ENCODE measurements at places on chromosomes 12 and 14.

- DNase-seq, result no peak
Observed at GRCh38 chr12:69425417-69425816, 44.8 kb upstream of the FRS2 start.

DNA sequence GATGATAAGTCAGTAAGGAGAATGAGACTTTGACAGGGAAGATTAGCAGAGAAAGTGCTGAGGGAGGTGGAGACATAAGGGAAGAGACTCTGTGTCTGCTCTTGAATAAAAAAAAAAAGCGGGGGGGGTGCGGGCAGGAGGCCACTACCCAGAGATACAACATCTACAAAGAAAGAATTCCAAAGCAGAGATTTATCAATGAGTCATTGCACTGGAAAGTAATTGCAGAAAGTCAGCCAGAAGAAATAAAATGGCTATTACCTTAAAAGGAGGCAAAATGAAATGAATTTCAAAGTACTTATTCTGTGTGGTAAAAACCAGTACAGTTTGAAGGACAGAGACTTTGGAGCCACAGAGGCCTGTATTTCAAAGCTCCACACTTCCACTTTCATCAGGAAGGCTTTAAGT is 267.1 kb upstream of the PRKD1 start:
- DNase-seq, result no peak

GRCh38 chr12:132389526-132390286 is 60.3 kb upstream of the GALNT9 start:
- DNase-seq, result no peak

DNA sequence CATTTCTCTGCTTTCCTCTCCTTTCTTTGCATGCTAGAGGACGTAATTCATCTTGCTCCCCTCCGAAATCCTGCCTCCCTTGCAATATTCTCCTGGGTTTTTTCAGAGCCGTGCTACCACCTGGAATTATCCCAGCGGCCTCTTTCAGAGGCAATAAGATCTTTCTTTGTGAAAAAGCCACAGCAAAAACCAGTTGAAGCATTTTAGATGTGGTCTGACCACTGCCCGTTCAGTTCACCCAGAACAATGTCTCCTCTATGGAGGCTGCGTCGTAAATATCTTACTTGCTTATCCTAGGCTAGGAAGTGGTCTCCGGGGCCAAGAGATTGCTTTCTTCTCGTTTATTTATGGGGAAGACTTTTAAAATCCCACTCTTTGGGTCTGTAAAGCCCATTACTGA is 85.8 kb downstream of the TBX5 start:
- DNase-seq, result no peak

DNA sequence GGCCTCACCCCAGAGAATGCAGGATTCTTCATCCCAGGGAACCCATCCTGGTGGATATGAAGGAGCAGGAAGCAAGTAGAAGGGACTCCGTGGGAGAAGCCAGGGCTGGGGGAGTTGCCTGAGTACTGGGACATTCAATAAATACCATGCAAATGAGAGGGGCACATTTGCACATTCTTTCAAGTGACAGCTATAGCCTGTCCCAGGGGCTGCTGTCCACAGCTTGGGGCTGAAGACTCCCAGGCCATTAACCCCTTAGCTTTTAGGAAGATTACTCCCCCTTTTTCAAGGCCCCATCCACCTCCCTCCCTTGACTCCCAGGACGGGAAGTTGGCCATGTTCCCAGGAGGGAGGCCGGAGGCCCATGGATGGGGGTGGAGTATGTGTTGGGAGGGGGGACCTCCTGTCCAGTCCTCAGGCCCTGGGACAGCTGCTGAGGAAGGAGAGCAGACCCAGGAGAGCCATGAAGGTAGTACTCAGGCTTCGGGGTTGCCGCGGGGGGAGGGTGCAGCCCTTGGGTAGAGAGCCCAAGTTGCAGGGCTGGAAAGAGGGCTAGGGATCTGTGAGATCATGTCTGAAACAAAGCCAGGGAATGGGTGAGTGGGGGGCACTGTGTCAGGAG is 974 bp upstream of the TNS2 start:
- DNase-seq, result no peak

- no peak for DNase-seq
Observed at GRCh38 chr12:49201595-49202295, 12.9 kb upstream of the TUBA1A start.

DNA sequence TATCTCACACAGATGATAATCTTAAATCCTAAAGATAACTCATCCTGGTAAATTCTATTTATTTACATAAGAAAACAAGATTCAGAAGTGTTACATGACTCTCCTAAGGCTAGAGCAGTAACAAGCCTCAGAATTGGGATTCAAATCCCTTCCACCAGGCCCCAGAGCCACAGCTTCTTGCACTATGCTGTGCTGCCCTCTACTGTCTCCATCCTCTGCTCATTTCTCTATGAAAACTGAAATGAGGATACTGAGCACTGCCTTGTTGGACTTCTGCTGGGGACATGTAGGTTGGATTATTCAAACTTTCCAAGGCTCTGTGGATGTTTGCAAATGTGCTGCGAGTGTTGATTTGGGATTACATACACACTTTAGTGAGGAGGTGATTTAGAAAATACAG is 23.5 kb upstream of the C12orf50 start:
- DNase-seq, result no peak

GRCh38 chr12:112936264-112936663 is 2.0 kb upstream of the OAS3 start:
- DNase-seq, result no peak

Data from effector CD4-positive, alpha-beta T cell (primary cell).